ENCODE measurements at places on chromosomes 1 and 21.

GRCh38 chr21:16007943-16008342 lies 278.2 kb downstream of the USP25 start:
- no peak for DNase-seq
- H3K4me3 ChIP-seq, result no peak overlapping the region
- H3K4me1 ChIP-seq, result no peaks in the 10 kb centered on the region
- no peaks in the 10 kb centered on the region for H3K36me3 ChIP-seq

DNA sequence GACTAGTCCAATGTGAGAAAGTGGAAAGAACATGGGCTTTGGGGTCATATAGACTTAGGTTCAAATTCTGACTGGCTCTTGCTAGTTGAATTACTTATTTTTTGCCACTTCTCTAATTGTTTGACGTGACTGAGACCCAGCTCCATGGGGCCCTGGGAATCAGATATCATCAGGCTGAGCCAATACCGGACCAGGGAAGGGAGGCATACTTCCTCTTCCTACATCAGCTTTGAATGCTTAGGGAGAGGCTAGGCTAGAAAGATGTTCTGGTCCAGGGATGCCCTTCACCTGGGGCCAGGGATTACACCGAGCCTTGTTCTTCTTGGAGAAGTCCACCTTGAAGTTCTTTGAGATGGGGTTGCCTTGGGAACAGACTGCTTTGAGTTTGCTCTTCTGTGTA lies 3.7 kb upstream of the NR1I3 start:
- H3K4me3 ChIP-seq, result no peak overlapping the region
- H3K27ac ChIP-seq, result no peak overlapping the region
- H3K36me3 ChIP-seq, result no peaks in the 10 kb centered on the region

GRCh38 chr1:18134324-18135046 lies 26.9 kb downstream of the IGSF21 start:
- H3K36me3 ChIP-seq, result no peaks in the 10 kb centered on the region
- no peak overlapping the region for H3K27ac ChIP-seq
- no peaks in the 10 kb centered on the region for H3K27me3 ChIP-seq

DNA sequence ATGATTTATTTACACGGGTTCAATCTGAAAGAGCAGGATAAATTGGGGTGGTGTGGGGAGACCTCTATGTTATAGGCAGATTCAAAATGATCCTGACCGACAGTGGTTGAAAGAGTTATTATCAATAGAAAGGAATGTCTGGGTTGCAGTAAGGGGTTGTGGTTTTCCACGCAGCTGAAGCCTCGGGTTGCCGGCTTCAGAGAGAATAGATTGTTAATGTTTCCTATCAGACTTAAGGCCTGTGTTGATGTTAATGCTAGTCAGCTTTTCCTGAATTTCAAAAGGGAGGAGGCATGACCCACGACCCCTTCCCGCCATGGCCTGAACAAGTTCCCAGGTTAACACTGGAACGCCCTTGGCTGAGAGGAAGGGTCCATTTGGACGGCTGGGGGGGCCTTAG lies 2.2 kb upstream of the UBE2J2 start:
- DNase-seq, result no peak
- no peak overlapping the region for H3K4me3 ChIP-seq
- no peaks in the 10 kb centered on the region for H3K27me3 ChIP-seq
- H3K27ac ChIP-seq, result no peak overlapping the region
- H3K36me3 ChIP-seq, result no peaks in the 10 kb centered on the region

DNA sequence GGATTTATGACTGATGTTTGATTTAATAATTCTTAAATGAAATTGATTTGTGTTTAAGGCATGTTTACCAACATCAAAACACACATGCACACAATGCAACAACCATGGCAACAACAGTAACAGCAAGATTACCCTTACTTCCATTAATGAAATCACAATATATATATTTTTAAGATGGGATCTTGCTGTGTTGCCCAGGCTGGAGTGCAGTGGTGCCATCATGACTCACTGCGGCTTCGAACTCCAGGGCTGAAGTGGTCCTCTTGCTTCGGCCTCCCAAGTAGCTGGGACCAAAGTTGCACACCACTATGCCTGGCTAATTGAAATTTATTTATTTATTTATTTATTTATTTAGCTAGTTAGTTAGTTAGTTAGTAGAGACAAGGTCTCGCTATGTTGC lies 27.7 kb downstream of the NEK7 start:
- no peaks in the 10 kb centered on the region for H3K36me3 ChIP-seq
- H3K27ac ChIP-seq, result no peak overlapping the region
- peaks cover 16% of the 10 kb centered on the region for H3K4me1 ChIP-seq
- H3K27me3 ChIP-seq, result no peaks in the 10 kb centered on the region
- no peak overlapping the region for H3K4me3 ChIP-seq

GRCh38 chr1:41314376-41315145 lies 46.7 kb upstream of the FOXO6 start:
- no peaks in the 10 kb centered on the region for H3K4me1 ChIP-seq
- DNase-seq, result no peak
- H3K4me3 ChIP-seq, result no peak overlapping the region
- H3K36me3 ChIP-seq, result no peaks in the 10 kb centered on the region
- H3K27me3 ChIP-seq, result no peaks in the 10 kb centered on the region

DNA sequence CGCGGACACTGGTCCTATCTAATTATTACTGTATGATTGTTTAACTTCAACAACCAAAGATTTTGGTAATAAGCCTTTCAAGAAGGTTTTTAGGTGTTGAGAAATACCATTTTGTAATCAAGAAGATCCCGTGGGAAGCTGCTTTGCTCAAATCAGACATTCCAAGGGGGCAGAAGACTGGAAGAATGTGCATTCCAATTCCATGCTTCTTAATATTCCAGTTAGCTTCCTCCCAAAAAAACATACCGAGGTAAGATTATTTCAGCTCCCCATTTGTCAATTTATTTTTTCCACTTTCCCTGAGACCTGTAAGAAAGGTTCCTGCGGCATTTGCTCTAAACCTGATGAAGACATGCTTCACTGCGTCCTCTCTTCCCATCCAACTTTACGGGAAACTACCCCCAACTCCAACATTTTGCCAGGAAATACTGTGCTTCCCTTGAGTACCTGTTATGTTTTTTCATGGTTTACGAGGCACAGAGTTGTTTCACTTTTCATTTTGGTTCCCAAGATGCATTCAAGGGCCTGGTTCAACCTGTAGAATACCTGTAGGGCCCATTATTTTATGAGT lies 4.1 kb downstream of the CNN3 start:
- DNase-seq, result no peak
- no peaks in the 10 kb centered on the region for H3K36me3 ChIP-seq
- no peak overlapping the region for H3K4me3 ChIP-seq
- peaks cover 16% of the 10 kb centered on the region for H3K4me1 ChIP-seq
- peaks cover 14% of the 10 kb centered on the region for H3K27me3 ChIP-seq

DNA sequence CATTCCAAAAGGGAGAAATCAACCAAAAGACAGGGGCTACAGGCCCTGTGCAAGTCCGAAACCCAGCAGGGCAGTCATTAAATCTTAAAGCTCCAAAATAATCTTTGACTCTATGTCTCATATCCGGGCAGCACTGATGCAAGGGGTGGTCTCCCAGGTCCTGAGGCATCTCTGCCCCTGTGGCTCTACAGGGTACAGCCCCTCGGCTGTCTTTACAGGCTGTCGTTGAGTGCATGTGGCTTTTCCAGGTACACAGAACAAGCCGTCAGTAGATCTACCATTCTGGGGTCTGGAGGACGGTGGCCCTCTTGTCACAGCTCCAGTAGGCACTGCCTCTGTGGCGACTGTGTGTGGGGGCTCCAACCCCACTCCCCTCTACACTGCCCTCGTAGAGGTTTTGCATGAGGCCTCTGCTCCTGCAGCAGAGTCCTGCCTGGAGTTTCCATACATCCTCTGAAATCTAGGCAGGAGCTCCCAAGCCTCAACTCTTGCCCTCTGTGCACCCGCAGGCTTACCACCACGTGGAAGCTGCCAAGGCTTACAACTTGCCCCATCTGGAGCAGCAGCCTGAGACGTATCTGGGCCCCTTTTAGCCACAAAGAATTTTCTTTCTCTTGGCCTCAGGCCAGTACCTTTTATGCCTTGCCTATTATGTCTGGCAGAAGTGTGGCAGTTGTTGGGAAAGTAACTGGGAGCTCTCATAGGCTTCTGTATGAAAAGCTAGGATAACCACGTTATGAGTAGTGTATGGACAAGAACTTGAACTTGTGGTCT lies 52.5 kb downstream of the POU2F1 start:
- DNase-seq, result no peak
- no peaks in the 10 kb centered on the region for H3K36me3 ChIP-seq
- H3K27ac ChIP-seq, result no peak overlapping the region

GRCh38 chr1:233816348-233816747 lies 88.1 kb upstream of the SLC35F3 start:
- H3K27ac ChIP-seq, result no peak overlapping the region
- H3K36me3 ChIP-seq, result no peaks in the 10 kb centered on the region
- no peak overlapping the region for H3K4me3 ChIP-seq
- no peak for DNase-seq
- H3K27me3 ChIP-seq, result no peaks in the 10 kb centered on the region
- no peaks in the 10 kb centered on the region for H3K4me1 ChIP-seq

- no peaks in the 10 kb centered on the region for H3K27me3 ChIP-seq
- H3K36me3 ChIP-seq, result no peaks in the 10 kb centered on the region
- no peak overlapping the region for H3K4me3 ChIP-seq
- H3K27ac ChIP-seq, result no peak overlapping the region
- no peaks in the 10 kb centered on the region for H3K4me1 ChIP-seq
These were observed 183.8 kb downstream of the AJAP1 start for GRCh38 chr1:4838231-4838630.

GRCh38 chr21:38917043-38917774 lies 111.5 kb downstream of the ETS2 start:
- no peak overlapping the region for H3K4me3 ChIP-seq
- H3K36me3 ChIP-seq, result no peaks in the 10 kb centered on the region
- H3K4me1 ChIP-seq, result no peaks in the 10 kb centered on the region
- H3K27me3 ChIP-seq, result no peaks in the 10 kb centered on the region
- no peak overlapping the region for H3K27ac ChIP-seq

DNA sequence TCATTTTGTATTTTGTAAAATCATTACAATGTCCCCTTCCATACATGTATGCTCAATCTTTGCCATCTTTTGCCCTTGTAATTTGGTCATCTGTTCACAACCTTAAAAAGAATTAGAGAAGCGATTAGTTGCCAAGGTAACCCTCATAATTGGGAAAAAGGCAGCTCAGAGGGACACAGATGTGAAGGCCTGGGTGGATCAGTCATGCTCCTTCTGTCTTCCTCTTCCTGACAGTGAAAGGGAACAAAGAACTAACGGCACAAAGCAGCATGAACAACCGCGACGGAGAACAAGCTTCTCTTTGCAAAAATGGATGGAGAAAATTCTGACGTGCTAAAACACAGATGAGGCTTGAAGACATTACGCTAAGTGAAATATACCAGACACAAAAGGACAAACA lies 78.7 kb upstream of the COG2 start:
- DNase-seq, result no peak
- no peaks in the 10 kb centered on the region for H3K27me3 ChIP-seq
- no peaks in the 10 kb centered on the region for H3K36me3 ChIP-seq
- no peak overlapping the region for H3K4me3 ChIP-seq
- no peak overlapping the region for H3K27ac ChIP-seq
- H3K4me1 ChIP-seq, result no peaks in the 10 kb centered on the region

DNA sequence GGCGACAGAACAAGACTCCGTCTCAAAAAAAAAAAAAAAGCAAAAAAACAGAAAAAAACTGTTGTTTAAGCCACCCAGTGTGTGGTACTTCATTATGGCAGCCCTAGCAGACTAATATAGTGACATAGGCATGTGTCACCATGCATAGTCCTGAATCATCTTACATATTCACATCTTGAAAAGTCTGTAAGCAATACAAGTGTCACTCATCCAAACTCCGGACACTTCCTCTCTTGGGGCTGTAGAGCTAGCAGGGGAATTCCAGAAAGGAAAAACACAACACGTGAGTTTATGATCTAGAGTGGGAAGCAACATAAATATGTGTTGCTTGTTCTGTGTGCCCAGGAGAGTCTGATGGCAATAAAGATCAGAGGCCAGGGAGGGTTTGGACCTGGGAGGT lies 81.6 kb upstream of the KCNE2 start:
- no peaks in the 10 kb centered on the region for H3K36me3 ChIP-seq
- H3K27me3 ChIP-seq, result no peaks in the 10 kb centered on the region
- no peaks in the 10 kb centered on the region for H3K4me1 ChIP-seq
- H3K27ac ChIP-seq, result no peak overlapping the region
- H3K4me3 ChIP-seq, result no peak overlapping the region

- no peaks in the 10 kb centered on the region for H3K36me3 ChIP-seq
- H3K4me1 ChIP-seq, result no peaks in the 10 kb centered on the region
- no peaks in the 10 kb centered on the region for H3K27me3 ChIP-seq
- no peak overlapping the region for H3K27ac ChIP-seq
These were observed 50.4 kb downstream of the SNRPE start for GRCh38 chr1:203911806-203912205.

DNA sequence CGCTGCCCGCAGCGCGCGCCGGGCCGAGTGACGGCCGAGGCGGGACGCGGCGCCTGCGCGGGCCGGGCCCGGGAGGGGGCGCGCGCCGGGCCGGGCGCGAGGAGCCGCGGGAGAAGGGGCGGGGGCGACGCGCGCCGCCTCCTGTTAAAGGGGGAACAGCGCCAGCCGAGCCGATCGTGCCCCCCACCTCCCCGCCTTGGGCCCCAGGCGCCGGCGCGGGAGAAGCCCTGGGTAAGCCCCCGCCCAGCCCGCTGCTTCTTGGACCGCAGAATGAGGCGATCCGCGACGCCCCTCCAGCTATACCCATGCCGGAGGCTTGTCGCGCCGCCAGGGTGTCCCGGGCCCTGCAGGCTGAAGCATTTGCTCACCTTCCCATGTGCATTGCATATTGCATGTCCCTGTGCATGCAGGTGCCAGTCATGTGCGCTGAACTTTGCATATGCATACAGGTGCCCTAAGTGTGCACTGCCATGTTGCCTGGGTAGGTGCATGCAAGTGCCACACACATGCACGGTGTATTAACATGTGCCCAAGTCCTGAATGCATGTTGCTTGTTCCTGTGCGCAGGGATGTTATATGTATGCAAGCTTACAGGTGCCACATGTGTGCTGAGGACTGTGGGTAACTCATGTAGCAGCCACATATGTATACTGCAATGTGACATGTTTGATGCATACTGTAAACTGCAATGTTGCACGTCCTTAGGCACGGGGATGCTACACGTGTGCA lies at the start of gene ADGRB2:
TSS of gene ADGRB2 (minus strand) at position 29 of the 729 bp plus-strand sequence. CDS start 7,119 bp downstream, outside the sequence.
- DNase-seq, result peak; percentile 59
- no peaks in the 10 kb centered on the region for H3K36me3 ChIP-seq
- H3K27ac ChIP-seq, result no peak within 1 kb of the TSS
- peak within 1 kb of the TSS; percentile 14 for H3K4me3 ChIP-seq

DNA sequence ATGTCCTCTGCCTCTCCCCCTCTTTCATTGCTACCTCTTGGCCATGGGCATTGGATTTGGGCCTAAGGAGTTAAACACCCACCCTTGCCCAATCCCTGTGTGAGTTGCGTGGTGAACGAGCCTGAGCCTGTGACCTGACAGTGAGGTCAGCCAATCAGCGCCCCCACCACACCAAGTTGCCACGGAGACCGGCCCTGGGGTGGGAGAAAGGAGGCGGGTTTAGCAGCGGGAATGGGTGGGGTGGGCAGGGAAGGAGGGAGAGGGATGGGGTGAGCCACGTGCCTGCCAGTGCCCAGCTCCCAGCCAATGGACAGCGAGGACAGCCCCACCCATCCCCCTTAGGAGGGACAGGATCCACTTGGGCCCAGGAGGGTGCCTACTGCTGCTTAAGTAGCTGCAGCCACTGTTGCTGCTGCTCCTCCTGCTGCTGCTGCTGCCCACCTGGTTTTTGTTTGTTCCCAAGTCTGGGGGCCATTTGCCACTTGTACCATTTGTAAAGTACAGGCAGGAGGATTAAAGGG lies 9.5 kb downstream of the ZBTB7B start:
- peaks cover 20% of the 10 kb centered on the region for H3K36me3 ChIP-seq
- peaks cover 97% of the 10 kb centered on the region for H3K4me1 ChIP-seq
- DNase-seq, result no peak

GRCh38 chr1:192941722-192942411 lies 117.3 kb downstream of the UCHL5 start:
- H3K36me3 ChIP-seq, result no peaks in the 10 kb centered on the region
- no peaks in the 10 kb centered on the region for H3K27me3 ChIP-seq
- peaks cover 2% of the 10 kb centered on the region for H3K4me1 ChIP-seq
- H3K27ac ChIP-seq, result no peak overlapping the region
- no peak for DNase-seq
- H3K4me3 ChIP-seq, result no peak overlapping the region

Data from natural killer cell (primary cell).